ENCODE measurements at places on chromosomes 16 and 17.
A peak's percentile ranks its signal among the peaks of the same experiment; 100 is the strongest.

DNA sequence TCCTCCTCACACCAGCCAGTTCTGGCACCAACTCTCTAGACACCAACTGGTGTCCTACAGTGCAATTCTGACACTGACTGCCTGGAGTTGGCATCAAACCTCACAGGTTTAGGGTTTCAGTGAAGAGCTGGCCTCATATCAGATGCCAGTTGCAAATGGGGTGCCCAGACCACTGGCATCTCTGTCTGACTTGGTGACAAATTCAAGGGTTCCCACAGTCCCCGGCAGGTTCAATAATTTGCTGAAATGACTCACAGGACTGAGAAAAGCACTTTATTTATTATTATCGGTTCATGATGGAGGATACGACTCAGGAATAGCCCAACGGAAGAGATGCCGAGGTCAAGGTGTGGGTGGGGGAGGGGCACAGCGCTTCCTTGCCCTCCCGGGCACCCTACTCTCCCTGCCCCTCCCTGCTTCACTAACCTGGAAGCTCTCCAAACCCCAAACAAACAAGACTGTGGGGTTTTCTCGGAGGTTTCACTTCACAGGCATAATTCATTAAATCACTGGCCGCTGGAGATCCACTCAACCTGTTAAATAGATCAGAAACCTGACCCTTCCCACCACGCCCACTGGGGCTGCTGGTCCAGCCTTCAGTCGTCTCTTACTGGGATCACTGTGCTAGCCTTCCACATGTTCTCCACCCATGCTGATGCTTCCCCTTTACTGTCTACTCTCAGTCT lies 1.7 kb upstream of the NLRP1 start:
- peak; percentile 59 for DNase-seq

DNA sequence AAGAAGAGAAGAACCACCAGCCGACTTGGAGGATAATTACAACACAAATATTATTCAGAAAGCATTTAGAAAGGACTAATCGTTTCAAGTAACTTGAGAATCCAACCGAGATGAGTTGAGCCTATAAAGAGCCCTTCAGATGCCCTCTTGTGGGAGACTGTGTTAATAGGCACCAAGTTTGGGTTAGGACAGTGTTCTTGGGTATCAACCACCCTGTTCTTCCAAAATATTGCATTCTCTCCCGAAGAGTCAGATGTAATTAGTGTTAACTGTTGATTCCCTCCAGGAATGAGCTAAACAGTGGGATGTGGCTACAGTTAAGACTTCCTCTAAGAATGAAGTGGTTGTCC lies 87.8 kb upstream of the NOL11 start:
- DNase-seq, result peak; percentile 50

DNA sequence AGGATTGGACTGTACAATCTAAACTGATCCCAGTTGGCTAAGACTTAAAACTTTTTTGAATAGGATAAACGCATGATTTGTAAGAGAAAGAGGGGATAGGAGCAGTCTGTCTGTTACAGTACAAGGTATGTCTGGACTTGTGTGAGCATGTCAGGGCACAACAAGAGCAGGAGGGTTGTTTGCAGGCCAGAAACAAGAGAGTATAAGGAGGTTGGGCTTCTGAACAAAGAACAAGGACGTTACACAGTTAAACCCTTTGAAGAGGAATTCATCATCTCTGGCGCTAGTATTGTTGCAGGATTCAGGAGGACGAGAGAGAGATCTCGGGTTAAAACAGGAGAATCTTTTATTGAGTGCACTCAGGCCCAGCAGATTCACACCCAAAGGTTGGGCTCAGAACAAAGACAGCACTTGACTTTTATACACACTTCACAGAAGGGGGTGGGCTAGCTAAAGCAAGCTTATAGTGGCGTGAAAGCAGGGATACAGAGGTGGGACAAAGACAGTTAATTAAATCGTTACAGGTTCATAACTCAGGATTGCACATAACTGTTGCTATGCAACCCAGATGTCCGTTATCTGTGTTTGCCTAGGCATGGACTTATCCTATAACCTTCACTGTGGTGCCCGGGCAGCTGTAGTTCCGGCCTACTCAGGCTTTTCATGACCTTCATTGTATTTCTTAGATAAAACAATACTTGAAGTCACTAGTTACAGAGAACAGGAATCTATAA lies 34.3 kb downstream of the SEC14L1 start:
- DNase-seq, result no peak

DNA sequence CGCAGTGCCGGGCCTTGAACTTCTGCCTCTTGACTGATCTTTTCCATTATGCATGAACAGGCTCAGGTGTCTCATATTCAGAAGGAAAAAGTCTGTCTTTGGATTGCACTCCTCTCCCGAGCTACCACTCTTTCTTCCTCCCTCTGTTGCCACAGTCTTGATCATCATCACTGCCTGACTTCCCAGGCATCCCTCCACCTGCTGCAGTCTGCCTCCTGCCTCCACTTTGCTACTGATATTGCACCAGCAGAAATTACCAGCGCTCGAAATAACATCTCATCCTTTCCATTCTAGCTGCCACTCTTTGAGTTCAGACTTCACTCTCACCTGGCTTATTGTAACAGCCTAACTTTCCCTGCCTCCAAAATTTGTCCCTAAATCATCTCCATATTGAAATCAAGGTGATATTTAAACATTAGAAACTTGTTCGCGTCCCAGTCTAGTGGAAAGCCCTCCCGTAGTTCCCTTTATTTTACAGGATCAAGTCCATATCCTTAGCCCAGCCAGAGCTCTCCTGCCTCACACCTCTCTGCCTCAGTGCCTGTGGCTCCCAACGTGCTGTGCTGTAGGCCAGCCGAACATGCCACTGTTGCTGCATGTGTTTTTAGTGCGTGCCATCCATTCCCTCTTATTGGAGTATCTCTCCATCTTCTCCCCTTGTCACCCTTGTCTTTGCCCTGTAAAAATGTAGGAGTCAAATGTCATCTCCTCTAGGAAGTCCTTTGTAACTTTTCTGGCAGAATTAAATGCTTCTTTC lies 39.9 kb downstream of the NUP88 start:
- DNase-seq, result no peak

GRCh38 chr17:75394332-75394918 lies 11.1 kb downstream of the GRB2 start:
- DNase-seq, result no peak

- DNase-seq, result no peak
Observed at GRCh38 chr17:70084476-70084875, 9.5 kb downstream of the KCNJ16 start.

- no peak for DNase-seq
Observed at GRCh38 chr17:58556833-58557250, 42.4 kb upstream of the MTMR4 start.

DNA sequence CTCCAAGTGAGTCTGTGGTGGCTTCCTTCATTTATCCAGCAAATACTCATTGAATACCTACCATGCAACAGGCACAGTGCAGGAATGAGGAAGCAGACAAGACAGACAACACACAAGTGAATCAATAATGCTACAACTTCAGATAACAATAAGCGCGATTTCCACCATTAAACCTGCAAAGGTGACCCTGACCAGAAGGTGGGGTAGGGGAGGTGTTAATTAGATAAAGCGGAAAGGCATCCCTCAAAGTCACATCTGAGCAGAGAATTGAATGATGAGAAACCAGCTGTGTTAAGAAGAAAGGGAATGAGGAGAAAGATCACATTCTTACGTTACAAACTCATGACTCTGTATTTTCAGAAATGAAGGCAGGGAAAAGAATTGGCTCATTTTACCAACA lies 26.3 kb downstream of the ZZEF1 start:
- no peak for DNase-seq

- no peak for DNase-seq
Observed at GRCh38 chr17:81990836-81991683, 13.6 kb downstream of the ASPSCR1 start.

DNA sequence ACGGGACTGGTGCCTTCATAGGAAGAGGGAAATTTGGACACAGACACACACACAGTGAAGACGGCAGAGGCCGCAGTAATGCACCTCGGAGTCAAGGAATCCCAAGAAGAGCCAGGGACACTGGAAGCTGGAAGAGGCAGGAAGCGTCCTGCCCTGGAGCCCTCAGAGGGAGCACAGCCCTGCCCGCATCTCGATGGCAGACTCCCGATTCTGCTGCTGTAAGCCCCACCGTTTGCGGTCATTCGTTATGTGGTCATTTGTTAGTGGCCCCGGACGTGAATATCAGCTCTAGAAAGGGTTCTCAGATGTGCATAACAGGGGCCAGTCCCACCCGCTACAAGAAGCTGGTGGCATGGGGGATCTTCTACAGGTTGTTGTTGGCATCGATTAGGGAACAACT lies 316.6 kb downstream of the FOXL1 start:
- no peak for DNase-seq

DNA sequence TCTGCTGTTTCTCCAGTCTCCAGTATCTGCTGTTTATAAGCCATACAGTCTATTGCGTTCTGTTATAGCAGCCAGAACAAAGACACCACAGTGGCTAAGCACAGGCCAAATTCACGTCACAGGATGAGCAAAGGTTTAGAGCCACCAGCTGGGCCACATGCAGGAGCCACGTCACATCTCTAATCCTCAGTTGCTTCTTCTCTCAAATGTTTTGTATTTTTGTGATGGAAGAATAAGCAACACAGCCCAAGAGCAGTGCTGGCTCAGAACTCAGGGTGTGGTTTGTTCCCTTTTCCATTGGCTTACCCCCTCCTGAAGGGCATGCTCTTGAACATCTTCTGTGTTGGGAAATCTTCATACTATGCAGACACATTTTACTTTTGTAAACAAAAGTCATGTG lies 309.4 kb upstream of the CDH5 start:
- DNase-seq, result no peak

DNA sequence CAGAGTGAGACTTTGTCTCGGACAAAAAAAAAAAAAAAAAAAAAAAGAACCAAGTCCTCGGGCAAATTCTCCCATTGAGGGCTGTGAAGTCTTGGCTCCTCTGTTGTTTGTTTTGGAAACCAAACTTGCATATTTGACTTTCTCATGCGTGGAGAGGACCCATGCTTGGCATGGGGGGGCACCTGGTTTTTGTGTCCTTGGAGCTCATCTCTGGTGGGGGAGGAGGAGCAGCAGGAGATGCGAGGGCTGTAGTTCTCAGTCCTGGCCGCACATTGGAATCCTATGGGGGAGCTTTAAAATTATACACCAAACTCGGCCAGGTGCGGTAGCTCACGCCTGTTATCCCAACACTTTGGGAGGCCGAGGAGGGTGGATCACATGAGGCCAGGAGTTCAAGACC lies 74.5 kb downstream of the ABCC6 start:
- DNase-seq, result no peak

DNA sequence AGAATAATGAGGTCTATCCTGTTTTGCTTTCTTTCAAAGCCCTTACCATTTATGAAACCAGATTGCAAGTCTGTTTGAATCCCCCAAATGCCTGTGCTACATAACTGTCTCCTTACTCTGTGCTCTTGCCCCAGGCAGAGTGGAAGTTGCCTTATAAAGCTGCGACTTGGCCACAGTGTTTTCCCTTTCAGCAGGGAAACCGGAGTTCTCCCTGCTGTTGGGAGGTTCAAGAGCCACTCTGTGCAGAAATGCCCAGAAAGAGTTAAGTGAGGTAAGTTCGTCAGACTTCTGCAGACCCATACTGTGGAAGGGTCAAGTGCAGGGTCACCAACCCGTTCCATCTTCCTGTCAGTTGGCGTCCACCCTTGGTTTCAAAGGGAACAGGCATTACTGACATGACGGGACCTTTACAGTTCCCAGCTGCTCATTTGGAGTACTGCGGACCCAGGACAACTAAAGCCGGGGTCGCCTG lies 508.9 kb downstream of the WWOX start:
- no peak for DNase-seq

- no peak for DNase-seq
Observed at GRCh38 chr17:68820476-68820824, 134.7 kb downstream of the ABCA8 start.

- DNase-seq, result no peak
Observed at GRCh38 chr16:23505180-23505665, 5.1 kb downstream of the GGA2 start.

DNA sequence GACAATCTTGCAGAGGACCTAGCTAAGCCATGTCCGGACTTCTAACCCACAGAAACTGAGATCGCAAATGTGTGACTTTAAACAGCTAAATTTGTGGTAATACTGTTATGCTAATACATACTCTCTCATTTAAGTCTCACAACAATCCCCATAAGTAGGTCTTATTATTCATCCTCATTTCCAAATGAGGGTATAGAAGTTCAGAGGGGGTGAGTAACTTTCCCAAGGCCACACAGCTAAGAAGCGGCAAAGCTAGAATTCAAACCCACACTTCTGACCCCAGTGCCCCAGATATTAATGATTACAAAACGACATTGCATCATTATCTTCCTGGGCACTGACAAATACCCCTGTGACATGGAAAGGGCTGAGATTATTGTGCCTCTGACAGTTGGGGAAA lies 81.4 kb downstream of the CNGB1 start:
- no peak for DNase-seq

DNA sequence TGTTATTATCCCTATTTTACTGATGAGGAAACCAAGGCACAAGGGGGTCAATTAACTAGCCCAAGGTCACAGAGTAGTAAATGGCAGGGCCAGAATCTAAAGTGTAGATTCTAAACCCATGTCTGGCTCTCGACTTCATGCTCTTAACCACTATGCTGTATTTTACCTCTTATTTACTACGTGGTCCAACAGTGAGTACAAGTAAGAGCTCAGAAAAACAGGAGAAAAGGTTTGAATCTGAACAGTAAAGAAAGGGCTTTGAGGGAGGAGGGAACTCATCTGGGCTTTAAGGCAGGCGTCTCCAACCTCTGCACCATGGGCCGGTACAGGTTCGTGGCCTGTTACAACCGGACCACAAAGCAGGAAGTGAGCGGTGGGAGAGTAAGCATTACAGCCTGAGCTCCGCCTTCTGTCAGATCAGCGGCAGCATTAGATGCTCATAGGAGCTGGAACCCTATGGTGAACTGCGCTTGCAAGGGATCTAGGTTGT lies 62.9 kb downstream of the SMURF2 start:
- DNase-seq, result peak; percentile 60

GRCh38 chr16:14344292-14344691 lies 273.2 kb downstream of the MRTFB start:
- DNase-seq, result no peak

DNA sequence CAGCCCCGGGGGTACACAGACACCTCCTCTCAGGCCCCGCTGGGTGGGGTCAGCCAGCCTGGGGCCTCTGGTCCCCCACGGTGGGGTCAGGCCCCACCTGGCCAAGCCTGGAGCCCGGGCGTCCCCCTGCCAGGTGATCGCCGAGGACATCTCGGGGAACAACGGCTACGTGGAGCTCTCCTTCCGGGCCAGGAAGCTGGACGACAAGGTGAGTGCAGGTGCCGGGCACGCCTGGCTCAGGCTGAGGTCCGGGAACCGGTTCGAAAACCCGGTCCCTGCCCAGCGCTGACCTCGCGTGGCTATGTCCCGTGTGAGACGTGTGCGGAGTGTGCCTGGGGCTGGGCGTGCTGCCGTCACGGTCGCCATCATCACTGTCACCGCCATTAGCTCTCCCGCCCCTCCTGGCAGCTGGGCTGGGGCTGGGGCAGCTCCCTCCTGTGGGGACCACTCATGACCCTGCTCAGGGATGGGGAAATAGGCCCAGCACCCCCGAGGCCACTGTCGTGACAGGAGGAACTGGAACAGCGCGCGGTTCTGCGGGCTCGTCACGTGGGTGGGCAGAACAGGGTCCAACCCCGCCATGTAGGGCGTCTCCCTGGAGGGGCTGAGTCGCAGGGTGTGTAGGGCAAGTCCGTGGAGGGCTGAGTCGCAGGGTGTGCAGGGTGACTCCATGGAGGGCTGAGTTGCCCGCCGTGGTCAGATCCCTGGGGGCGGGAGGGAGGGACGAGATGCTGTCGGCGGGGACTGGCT lies 8.5 kb downstream of the CPNE7 start:
- no peak for DNase-seq

- DNase-seq, result no peak
Observed at GRCh38 chr17:65685110-65685509, 123.7 kb upstream of the AXIN2 start.
